ENCODE measurements at places on chromosomes 13 and 19.

GRCh38 chr13:46339035-46339666, 47.9 kb downstream of the RUBCNL start:
- DNase-seq, result no peak

- no peak for DNase-seq
Observed at GRCh38 chr13:98846521-98846920, 94.0 kb upstream of the SLC15A1 start.

DNA sequence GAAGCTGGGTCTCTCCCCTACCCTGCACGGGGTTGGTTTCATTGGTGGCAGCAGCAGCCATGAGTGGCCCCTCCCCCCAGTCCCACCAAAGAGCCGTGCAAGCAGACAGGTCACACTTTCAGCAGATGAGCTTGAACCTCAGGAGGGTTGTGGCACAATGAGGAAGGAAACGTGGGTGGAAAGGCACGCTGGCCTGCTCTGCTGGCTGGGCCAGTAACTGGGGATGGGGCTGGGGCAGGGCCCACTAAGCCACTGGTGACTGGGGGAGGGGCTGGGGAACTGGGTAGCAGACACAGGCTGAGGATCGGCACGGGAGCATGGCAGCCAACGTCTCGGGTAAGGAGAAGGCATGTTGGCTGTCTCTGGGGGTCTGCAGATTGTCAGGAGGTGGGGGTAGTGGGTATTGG, at the start of gene P2RY11:
Gene P2RY11 (plus strand): TSS at position 289 of the 407 bp plus-strand sequence. CDS start 29 bp downstream, at position 318.
- no peak for DNase-seq

DNA sequence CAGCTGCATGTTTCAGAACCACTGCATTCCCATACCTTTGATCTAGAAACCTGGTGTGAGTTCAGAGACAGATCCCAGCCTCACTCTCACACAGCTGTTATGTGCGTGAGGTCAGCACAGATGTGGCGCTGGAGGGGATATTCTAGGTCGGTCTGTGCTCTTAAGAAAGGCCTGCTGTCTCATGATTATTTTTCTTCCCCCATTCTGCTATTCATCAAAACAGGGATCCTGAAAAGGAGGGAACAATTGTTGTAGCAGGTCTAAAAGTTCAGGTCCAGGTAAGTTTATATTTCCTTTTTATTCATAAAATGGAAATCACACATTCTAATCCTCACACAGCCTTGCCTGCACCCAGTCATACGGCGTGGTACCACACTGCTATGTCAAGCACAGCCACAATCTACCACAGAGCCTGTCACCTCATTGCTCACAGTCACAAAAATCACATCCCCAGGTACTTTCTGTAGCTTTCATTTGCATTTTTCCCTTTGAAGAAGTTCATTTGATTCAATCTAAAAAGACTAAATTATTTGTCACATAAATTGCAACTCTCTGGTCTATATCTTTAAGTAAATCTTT, 867 bp downstream of the ZNF546 start:
- DNase-seq, result no peak

DNA sequence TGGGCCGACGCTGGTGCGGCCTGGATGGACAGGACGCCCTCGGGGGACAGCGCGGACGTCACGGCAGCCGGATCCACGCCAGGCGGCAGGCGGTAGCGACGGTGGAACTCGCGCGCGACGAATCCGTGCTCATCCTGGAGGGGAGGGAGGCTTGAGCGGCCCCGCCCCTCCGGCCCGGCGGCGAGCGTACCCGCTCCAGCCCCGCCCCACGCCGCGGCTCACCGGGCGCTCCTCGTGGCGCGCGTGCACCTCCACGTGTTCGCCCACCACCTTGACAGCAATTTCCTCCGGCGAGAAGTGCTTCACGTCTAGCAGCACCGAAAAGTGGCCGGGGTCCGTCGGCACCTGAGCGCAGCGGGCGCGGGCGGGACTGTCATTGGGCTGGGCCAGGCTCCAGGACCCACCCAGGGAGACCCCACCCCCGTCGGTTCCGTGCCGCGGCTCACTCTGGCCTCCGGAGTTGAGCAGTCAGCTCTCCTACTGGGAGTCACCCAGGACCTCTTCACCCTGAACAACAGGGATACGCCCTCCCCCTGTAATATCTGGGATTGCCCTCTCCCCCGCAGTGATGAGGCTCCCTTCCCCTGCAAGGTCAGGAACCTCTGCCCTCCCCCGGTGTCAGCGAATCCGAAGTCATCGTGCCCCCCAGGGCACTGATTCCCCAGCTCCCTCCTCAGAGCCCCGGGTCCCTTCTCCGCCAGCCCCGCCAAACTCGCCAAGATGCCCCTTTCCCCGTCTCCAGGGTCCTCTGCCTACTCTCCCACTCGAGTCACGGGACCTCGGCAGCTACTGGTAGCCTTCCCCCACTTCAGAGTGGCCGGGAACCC, 1.1 kb downstream of the HSPB6 start:
- DNase-seq, result peak; percentile 49

- DNase-seq, result no peak
Observed at GRCh38 chr19:30161021-30161655, 211.0 kb upstream of the ZNF536 start.
